ENCODE measurements at places on chromosomes 3 and 15. TPM values are rescaled to one million over a fixed set of nuclear protein-coding genes. Genes with fewer than 3 reads are reported as not detected.

GOLGA8Q gene
- total RNA-seq: 2.4 TPM

SLC2A2 gene
- total RNA-seq: not detected

LRRC31 gene
- not detected for total RNA-seq

MDFIC2 gene
- not detected for total RNA-seq

CCR8 gene
- total RNA-seq: not detected

All from articular chondrocyte of knee joint (primary cell).